Stimulated activated CD4-positive, alpha-beta T cell treated with anti-CD3 and anti-CD28 coated beads, Interleukin-1b, Interleukin-23, amount 100 ng/mL, for 1 hour (primary cell): ENCODE measurements at places on chromosomes 6 and 20.

- no peak for DNase-seq
Observed at GRCh38 chr6:116369964-116370759, 585 bp upstream of the DSE start.

DNA sequence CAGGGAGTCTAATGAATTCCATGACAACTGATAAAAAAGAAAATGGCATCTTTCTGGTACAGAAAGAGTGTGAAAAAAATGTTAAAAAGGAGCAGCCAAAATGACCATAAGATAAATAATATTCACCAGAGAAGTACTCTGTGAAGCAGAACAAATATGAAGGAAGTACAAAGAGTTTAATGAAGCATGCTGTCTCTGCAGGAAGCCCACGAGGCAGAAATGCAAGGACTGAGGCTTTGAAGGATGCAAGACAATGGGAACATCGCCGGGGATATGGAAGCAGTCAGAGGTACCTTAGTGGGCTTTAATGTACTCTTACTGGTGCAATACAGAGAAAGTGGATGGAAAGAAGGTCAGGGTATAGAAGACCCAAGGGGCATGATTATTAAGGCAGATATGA lies 50.7 kb downstream of the NOX3 start:
- DNase-seq, result no peak

GRCh38 chr20:43699941-43700565 lies 26.7 kb downstream of the GTSF1L start:
- no peak for DNase-seq

DNA sequence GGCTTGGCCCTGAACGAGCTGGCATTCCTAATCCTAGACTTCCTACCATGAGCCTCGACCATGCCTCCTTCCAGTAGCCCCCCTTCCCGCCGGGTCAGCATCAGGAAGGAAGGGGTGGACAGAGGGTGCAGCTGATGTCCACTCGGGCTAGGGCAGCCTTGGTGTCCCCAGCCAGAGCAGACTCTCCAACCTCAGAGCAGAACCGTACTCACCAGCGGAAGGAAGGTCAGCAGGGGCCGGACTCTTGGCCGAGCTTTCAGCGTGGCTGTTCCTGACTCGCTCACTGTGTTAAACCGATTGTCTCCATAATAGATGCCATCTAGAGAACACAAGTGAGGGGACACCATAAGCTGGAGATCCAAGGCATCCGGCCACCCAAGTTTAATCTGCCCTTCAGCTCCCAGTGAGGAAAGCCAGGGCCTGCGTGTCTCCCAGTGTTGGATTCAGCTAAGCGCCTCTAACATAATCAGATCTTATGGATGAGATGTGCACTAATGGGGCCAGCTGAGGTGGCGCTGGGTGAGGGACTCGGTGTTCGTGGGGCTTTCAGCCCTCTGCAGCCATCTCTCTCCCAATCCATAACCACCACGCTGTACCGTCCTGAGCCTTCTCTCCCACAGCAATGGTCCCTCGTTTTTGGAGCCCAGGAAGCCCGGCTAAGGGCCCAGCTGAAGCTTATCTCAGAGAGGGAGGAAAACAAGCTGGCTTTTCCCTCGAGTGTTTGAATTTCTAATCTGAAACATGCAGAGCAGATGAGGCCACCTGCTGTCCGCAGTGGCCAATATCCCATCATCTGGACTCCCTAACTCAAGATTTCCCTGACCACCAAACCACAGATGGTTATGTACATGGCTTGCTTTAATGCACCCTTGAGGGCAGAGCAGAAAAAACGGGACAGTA lies 13.7 kb downstream of the C6orf132 start:
- DNase-seq, result no peak

- peak; percentile 17 for DNase-seq
Observed at GRCh38 chr6:27019651-27020552, 227.6 kb upstream of the PRSS16 start.

DNA sequence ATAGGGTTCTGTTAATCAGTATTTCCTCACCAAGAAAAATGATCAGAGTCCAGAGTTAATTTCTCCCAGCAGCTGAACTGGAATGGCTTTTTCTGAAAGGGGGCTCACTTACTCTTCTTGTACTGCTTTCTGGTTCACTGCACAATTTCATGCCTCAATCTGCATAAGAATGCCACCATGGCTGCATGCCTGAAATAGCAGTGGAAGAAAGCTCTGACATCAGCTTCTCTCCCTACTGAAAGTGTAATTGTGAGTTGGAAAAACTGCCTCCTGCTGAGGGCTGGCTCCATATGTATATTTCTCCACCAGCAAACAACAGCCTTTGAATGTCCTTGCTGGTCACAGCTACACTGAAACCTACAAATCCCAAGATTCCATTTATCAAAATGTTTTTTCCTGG lies 1027.2 kb upstream of the GJE1 start:
- no peak for DNase-seq

- no peak for DNase-seq
Observed at GRCh38 chr6:32983964-32984621, 15.7 kb downstream of the BRD2 start.

- no peak for DNase-seq
Observed at GRCh38 chr20:53073636-53074415, 101.7 kb downstream of the TSHZ2 start.

- no peak for DNase-seq
Observed at GRCh38 chr6:151118461-151119123, 121.2 kb upstream of the AKAP12 start.

GRCh38 chr6:93317592-93317991 lies 101.8 kb downstream of the EPHA7 start:
- DNase-seq, result no peak

GRCh38 chr6:31922942-31923341 lies 4.6 kb upstream of the C2 start:
- DNase-seq, result no peak

DNA sequence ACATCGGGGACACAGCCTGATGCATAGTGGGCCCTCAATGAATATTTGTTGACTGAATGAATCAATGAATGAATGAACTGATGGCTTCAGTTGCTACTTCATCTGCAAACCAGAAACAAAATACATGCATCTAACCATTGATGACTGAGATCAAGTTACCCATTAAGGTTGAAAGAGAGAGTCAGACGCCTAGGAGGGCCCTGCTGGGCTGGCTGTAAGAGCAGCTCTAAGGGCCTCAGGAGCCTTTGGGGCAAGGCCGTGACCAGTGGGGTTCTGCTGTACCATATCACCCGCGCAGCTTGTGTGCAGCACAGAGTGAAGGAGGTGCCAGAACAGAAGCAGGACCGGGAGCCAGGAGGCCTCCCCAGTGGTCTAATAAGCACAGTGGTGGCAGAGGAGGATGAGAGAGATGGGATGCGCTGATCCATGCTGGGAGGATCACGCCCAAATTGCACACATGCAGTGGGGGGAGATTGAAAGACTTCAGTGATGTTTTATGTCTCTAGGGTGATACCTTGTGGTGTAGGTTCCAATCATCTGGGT lies 96.1 kb upstream of the KCNG1 start:
- no peak for DNase-seq

- no peak for DNase-seq
Observed at GRCh38 chr20:396619-397431, 11.3 kb upstream of the RBCK1 start.

DNA sequence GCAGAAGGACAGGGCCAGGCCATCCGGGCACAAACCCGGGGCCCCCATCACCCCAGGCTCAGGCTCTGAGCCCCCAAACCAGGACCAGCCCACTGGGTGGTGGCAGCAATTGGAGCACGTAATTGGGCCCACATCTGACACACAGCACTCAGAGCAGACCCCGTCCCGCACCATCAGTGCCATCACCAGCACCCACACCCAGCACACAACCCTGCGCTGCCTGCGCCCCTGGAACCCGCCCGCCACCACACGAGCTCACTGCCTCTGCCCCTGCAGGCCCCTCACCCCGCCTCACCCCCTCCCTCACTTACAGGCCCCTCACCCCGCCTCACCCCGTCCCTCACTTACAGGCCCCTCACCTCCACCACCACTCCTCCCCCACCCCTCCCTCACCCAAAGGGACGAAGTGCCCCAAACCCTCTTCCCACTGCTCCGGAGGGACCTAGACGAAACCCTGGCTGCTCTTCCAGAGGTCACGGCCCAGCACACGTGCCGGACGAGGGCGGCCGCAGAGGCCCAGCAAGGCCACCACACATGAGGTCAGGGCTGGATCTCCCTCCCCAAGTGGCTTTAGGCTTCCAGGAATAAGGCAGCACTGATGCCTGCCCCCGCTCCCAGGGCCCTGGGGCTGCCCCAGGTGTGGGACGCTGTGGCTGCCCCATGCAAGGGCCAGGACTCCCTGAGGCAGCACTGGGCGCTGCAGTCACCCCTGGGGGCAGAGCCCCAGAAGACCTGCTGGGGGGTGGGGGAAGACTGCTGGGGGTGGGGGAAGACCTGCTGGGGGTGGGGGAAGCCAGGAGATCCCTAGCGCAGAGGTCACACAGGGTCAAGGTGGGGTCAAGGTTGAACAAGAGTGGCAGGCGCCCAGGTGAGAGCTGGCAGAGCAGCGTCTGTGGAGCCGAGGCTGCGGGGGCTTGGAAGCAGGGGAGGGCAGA lies 22.4 kb downstream of the KCNQ2 start:
- DNase-seq, result no peak

DNA sequence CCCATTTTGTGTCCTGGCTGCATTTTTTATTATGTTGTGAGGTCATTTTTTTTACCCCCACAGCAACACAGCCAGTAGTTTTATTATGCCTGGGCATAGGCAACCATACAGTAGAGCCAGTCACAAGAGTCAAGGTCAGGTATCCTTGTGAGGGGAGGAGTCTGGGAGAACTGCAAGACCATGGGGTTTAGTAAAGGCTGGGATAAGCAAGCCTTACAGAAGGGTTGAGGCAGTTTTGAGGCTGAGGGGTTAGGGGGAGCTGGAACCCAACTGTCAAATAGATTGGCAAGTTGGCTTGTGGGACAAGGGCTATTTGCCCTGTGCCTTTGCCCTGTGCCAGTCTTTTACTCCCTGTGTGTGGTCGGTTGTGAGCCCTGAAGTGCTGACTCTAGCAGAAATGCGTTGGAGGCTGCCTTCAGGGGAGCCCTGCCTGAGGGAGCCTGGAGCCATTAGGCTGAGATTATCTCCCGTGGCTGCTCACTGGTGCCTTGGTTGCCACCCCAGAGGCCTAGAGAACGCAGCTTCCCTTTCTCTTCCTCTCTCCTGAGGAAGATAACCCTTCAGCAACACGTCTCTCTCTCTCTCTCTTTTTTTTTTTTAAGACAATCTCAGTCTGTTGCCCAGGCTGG lies 31.1 kb downstream of the RALY start:
- DNase-seq, result no peak

DNA sequence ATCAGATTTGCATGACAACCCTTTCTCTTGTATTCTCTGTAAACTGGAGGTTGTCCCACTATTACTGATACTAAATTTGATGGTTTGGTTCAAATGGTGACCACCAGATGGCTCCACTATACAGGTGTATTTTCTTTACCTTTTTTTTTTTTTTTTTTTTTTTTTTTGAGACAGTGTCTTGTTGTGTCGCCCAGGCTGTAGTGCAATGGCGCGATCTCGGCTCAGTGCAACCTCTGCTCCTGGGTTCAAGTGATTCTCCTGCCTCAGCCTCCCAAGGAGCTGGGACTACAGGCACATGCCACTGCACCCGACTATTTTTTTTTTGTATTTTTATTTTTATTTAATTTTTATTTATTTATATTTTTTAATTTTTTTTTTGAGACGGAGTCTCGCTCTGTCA lies 6.6 kb upstream of the WTAP start:
- DNase-seq, result no peak

DNA sequence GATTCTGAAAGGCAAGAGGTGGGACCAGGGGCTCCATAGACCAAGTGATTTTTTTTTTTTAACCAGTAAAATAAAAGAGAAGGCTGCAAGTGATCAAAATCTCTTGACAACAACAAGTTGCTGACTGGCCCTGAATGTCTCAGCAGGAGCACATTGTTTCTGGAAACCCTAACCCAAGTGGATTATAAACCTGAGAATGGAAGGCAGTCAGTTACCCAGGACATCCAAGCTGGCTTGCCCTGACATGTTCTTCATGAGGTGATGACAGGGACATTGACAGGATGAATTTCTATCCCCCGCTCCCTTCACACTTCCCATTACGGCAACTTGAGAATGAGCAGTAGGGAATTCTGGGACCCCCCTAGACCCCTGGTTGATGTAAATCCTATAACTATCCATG lies 49.6 kb upstream of the RIPOR2 start:
- DNase-seq, result no peak

GRCh38 chr6:73182021-73182607 lies 43.2 kb downstream of the KHDC1L start:
- no peak for DNase-seq

- no peak for DNase-seq
Observed at GRCh38 chr6:150352321-150353296, 16.2 kb upstream of the IYD start.

DNA sequence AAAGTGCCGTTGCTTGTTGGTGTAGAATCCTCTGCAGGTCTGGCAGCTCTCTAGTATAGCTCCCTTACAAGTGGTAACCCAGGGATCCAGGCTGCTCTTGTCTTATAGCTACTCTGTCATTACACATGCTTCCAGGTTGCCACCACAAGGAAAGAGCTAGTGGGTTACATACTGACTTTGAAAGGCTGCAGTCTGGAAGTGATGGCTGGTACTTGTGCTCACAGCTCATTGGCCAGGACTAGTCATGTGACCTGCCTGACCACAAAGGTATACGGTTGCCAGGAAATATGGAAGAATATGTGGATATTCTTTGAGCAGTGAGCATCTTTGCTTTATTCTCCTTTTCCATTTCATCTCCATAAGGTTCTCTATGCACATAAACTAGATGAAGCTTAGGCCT lies 46.0 kb downstream of the RREB1 start:
- DNase-seq, result no peak

DNA sequence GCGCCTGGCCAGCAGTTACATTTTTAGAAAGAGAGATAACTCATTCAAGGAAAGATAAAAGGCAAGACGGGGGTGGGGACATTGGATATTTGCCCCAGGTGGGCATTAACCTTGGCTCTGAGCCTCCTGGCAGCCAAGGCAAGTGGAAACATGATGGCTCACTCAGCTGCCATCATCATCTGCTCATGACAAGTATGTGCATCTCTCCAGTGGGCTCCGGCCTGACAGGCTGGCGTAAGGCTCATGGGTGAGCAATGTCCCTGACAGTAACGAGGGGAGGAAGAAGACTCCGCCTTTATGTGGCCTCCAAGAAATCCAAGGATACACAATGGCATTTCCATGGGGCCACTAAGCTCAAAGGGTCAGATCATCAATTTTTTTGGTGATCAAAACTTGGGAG lies 13.3 kb downstream of the ANKRD60 start:
- no peak for DNase-seq

DNA sequence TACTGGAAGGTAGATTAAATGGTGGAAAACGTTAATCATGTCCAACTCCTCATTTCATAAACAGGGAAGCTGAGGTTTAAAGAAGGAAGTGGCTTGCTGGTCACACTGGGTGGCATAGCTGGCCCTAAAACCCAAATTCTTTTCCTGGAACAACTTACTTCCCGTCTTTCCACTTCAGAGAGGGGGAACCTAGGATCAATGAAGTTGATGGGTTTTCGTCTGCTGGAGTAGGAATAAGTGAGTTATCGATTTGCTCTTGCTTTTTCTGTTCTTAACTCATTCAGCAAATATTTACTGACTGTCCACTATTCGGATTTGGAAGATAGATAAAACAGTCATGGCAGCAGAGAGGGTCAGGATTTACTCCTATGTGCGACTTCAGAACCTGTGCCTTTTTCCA lies 1.2 kb upstream of the SYS1 start:
- DNase-seq, result no peak
